ENCODE measurements at places on chromosomes 11 and 22.

- no peaks in the 10 kb centered on the region for H3K27me3 ChIP-seq
- no peak for DNase-seq
- H3K4me3 ChIP-seq: no peak overlapping the region
- H3K4me1 ChIP-seq: no peaks in the 10 kb centered on the region
Measured at GRCh38 chr22:21026783-21027692, 5.3 kb downstream of the SLC7A4 start.

DNA sequence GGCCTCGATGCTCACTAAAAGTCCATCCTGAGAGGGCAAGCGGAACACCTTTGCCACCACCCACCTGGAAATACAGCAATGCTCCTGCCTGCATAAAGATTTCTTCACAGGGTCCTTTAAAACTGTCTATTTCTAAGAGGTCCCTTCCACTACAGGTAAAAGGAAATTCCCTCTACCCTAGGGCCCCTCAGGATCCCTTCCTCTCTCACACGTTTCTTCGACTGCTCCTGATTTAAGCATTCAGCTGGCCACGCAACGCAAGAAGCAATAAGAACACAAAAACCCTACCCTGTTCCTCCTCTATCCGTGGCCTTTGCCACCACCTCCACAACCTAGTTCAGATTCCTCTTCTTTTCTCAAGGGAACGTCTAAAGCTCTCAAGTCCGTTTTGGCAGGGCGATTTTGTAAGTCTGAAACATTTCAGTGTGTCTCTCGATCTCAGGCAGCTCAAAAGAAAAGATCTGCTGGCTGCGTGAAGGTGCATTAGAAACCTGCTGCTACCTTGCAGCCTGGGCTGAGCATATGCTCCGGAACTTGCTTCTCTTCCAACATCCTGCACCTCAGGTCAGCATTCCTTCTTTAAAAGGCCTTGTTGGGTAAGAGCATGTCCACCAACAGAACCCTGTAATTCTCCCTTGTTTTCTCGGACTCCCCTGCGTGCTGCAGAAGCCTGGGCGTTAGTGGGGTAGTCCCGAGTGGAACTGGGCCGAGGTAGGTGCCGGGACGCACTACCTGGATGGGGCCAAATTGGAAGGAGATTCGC is 1.6 kb downstream of the LGR4 start:
- DNase-seq: no peak
- peaks cover 15% of the 10 kb centered on the region for H3K36me3 ChIP-seq
- H3K4me1 ChIP-seq: peaks cover 5% of the 10 kb centered on the region

DNA sequence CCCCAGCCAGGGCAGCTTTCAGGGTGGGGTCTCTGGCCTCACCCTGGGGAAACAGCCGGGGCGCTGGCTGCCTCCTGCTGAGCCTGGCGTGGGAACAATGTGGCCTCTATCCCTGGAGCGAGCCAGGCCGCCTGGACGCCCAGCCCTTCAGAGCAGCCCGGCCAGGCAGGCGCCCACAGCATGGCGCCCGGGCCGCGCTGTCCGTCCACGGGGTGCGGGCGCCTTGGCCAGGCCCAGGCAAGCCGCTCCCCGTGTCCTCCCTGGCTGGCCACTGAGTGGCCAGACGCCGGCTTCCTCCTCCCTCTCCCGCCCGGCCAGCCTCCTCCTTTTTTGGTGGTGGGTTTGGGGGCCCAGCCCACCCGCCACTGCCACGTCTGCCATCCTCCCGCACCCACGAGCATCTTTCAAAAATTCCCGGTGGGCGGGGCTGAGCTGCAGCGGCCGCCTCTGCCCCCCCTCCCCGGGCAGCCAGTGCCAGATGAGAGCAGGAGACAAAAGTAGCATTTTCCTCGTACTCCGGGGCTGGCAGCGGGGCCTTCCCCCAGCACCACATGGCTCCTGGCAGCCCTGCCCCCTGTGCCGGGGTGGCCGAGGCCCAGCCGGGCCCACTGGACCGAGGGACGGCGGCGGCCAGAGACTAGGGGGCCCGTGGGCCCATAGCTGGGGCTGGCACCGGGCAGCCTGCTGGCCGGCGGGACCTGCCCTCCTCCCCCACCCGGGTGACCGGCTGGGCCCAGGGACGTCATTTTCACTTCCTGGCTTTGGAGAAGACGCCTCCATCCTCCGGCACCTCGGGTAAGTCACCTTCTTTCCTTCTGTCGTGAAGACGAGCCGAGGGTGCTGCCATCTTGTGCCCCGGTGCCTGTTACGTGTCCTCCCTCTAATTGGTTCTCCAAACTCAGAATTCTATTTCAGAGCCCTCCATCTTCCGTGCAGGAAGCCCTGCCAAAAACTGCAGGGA is 70.2 kb upstream of the PPARA start:
- no peak overlapping the region for H3K27ac ChIP-seq
- H3K4me1 ChIP-seq: peaks cover 14% of the 10 kb centered on the region
- no peak for DNase-seq
- H3K4me3 ChIP-seq: no peak overlapping the region
- H3K27me3 ChIP-seq: no peaks in the 10 kb centered on the region

GRCh38 chr22:30159561-30160353 is 79.5 kb downstream of the HORMAD2 start:
- H3K27me3 ChIP-seq: no peaks in the 10 kb centered on the region
- H3K4me1 ChIP-seq: no peaks in the 10 kb centered on the region

GRCh38 chr22:27962268-27963044 is 43.4 kb upstream of the PITPNB start:
- H3K4me1 ChIP-seq: peaks cover 3% of the 10 kb centered on the region
- no peak overlapping the region for H3K4me3 ChIP-seq
- no peaks in the 10 kb centered on the region for H3K36me3 ChIP-seq
